ENCODE measurements at places on chromosomes 1 and 21.

GRCh38 chr1:37085393-37085792 lies 51.1 kb upstream of the GRIK3 start:
- DNase-seq: no peak

DNA sequence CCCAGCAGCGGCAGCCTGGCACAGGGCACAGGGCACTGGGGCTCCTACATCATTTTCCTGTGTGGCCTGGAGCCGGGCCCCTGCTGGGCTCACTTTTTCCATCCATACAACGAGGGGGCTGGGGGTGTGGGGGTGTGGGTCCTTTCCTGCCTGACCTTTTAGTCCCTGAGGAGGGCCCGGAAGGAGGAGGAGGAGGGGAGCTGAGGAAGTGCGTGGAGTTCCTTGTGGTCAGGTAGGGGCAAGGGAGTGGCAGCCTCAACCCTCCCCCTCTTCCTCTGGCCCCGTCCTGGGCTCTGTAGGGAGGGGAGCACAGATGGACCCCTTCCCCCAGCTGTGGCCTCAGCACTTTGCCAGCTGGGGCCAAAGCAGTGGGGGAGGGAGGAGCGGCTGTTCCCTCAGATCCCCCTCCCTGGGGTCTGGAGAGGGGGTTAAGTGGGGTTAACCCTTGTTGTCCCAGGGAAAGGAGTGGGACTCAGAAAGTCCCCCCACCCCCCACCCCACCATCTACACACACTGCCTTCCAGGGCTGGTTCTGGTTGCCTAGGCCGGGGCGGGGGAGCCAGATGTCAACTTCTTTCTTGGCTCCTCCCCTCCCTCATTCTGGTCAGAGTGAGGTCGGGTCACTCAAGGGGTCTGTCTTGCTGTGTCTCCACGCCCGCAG lies 5.7 kb downstream of the NTRK1 start:
- no peak for DNase-seq

DNA sequence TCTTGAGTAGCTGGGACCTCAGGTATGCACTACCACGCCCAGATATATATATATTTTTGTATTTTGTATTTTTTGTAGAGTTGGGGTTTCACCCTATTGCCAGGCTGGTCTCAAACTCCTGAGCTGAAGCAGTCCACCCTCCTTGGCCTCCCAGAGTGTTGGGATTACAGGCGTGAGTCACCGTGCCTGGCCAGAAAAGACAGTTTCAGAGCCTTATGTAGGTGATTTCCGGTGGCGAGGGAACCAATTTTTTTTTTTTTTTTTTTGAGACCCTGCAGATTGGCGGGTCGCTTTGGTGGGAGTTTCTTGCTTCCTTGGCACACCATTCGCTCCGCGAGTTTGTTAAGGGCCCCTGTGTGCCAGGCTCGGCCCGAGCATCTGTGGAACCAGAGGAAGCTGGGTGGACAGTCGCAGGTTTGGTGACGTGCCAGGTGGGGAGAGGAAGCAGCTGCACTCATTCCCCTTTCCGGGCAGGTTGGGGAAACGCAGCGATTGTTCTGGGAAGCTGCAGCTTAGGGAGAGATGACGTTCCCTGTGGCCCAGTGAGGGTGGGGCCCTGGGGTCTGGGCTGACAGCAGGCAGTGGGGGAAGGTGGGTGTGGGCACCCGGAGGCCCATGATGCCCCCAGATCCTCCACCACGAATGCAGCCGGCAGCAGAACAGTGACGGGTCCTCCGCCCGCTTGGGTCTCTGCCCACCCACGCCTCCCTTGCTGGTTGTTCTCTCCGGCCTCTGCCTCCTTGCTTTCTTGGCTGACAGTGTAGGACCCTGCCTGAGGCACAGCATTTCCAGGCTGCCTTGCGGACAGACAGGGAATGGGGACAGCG lies 25.1 kb downstream of the SPSB1 start:
- DNase-seq: no peak

- DNase-seq: no peak
Observed at GRCh38 chr1:204558467-204558866, 42.3 kb downstream of the MDM4 start.

DNA sequence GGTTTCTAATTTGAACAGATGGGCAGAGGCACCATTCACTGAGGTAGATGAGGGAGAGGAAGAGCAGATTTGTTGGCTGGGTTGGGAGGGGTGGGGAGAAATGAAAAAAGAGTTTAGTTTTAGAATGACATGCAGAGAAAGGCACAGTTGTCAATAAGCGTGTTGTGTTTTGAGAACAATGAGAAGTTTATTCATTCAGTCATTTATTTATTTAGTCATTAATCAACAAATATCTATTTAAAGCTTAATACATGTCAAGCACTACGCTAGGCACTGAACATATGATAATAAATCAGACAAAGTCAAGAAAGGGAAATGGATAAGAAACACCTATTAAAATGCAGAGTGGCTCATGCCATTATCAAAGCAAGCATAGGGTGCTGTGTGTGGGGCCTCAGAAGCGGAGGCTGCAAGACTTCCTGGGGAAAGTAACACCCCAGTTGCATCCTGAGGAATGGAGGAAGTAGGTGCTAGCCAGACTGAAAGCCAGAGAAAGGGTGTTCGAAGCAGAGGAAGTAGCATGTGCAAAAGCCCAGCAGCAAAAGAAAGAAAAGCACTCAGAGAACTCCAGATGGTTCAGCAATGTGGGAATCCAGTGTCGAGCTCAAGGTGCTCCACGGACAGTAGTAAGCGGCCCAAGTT lies 114.1 kb downstream of the RNF220 start:
- peak; percentile 9 for DNase-seq

DNA sequence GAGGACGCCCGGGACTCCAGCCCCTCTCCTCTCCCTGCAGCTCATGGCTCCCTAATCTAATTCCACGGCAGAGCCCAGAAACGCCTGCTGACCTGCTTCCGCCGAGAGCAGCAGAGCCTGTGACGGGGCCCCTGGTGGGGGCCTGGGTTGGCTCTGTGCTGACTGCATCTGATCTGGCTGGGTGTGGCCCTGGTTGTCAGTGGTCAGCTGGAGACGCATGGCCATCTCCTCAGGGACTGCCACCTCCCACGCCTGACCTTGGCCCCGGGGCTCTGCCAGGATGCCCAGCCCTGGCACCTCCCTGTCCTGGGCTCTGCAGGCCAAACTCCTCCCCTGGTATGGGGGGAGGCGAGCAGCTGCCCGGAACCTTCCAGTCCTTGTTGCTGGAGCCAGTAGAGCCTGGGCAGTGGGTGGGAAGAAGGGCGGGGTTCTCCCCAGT lies 1.1 kb upstream of the PLCH2 start:
- DNase-seq: no peak

DNA sequence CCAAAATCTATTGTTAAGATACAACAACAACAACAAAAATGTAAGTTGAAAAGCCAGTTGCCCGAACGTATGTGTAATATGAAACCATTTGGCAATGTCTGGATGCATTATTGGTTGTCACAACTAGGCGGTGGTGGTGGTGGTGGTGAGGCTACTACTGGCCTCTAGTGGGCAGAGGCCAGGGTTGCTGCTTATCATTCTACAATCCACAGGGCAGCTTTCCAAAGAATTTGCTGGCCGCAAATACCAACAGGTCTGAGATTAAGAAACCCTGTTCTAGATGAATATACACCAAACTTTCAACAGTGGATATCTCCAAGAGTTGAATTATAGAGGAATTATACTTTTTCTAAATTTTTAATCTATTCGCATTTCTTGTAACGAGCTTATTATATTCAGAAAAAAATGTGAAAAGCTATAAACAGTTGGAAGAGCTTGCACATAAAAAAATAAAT lies 26.8 kb upstream of the ZNF697 start:
- DNase-seq: peak; percentile 28

DNA sequence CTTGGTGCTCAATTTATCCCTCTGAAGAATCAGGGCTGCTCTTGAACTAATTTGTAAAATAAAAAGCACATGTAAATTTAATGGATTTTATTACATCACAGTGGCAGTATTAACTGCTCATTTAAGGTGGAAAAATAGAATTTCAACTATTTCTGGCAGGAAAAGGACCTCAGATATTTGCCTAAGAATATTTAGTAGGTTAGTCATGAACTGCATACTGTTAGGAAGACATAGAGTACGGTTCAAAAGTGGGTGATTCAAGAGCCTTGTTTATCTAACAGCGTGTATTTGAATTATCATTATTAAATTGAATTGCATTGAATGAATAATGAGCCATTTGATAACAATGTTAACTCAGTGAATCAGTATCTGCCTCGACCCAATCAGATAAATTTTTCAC lies 248.8 kb upstream of the PBX1 start:
- DNase-seq: no peak

DNA sequence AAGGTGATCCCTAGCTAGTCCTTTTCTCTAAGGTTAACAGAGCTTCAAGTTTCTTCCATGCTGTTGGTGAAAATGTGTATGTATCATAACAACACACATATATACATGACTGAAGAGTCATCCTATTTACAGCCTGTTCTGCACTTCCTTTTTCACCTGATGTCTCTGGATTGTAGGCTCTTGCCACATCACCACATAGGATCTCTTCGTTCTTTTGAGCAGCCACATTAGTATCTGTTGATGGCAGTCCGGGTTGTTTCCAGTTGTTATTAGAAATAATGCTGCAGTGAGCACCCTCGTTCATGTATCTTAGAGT lies 19.7 kb downstream of the MRPL37 start:
- no peak for DNase-seq

All from CD4-positive, alpha-beta T cell treated with Interleukin-21 for 1 hour (primary cell).